ENCODE measurements at places on chromosomes 3 and 15.

DNA sequence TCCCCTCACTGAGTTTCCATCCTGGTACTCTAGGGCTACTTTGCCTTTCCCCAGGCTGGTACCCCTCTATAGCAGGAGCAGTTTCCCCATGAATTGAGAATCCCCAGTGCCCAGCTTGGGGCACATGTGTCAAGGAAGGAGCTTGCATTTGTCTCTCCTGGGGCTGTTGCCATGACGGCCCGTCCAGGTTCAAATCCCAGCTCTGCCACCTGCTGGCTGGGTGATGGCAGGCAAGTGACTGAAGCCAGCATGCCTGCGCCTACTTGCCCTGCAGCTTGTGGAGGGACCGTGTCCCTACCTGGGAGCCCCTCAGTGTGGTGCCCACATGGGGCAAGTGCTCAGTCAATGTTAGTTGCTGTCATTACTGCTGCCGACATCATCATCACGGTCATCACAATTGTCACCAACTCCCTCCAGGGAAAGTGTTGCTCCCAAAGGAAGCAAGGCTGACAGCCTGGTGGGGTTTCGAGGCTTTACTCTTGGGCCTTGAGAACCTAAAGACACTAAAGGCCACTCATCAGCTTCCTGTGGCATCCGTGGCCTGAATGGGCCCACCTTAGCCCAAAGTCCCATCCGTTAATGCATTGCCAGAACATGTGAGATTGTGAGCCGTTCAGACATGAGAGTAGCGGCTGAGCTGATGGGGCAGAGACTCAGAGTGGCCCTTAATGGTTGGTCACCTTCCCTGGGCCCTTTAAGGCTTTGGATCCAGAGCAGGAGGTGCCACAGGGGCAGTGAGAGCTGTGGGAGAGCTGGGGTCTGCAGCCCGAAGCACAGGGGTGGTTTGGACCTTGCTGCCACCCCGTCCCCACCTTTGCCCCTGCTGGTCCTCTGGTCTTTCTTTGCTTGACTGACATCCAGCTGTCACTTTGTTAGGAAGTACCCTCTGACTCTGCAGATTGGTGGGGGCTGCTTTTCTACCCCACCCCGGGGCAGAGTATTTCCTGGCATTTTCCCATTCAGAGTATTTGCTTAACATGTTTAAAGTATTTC is 144.4 kb downstream of the DNAJB8 start:
- peak; percentile 60 for DNase-seq

DNA sequence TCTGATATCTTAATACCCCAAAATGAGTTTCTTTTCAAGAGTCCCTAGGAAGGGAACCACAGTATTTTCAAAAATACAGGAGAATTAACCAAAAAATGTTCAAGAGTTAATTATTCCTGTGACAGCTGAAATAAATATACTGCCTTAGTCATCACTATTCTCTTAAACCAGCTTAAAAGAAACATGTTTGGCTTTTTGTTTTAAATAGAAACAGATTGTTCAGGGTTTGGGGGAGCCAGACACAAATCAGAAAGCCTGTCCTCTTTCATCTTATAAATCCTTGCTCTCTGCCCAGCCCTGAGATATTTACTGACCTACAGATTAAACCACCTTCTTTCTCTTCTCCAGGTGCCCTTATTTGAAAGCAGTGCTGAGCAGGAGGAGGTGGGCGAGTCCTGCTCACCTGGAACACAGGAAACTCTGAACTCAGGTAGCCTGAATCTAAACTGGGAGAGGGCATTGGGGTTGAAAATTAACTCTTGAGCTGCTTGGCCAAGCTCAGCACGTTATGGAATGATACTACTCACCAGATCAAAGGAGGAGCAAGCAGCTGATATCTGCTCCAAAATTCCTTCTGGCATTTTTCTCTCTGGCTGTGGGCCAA is 84.1 kb upstream of the SPRED1 start:
- DNase-seq = no peak

DNA sequence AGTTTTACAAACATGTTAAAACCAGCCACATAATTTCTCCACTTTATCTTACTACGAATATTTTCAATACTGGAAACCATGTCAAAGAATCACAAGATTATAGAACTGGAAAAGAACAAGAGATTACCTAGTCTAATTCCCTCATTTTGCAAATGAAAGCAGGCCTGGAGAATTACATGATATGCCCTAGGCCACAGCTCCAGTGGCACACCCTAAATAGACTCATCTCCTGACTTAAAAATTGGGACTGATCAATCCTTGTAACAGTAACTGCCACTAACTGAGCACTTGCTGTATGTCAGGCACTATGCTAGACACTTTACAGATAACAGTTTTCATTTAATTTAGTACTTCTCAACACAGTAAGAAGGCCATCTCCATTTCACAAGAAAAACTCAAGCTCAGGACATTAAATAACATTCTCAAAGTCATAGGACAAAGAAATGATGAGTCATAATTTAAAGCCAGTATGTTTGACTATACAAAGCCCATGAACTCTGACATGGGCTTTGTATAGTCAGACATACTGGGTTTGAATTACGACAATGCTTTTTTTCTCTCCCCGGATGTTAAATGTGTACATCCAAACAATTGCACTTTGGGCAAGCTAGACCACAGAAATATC is 9.4 kb downstream of the IGSF11 start:
- DNase-seq = no peak

- no peak for DNase-seq
Measured at GRCh38 chr3:71168121-71168721, 415.3 kb downstream of the FOXP1 start.

GRCh38 chr15:89494941-89495637 is 1.3 kb downstream of the RHCG start:
- peak; percentile 26 for DNase-seq

DNA sequence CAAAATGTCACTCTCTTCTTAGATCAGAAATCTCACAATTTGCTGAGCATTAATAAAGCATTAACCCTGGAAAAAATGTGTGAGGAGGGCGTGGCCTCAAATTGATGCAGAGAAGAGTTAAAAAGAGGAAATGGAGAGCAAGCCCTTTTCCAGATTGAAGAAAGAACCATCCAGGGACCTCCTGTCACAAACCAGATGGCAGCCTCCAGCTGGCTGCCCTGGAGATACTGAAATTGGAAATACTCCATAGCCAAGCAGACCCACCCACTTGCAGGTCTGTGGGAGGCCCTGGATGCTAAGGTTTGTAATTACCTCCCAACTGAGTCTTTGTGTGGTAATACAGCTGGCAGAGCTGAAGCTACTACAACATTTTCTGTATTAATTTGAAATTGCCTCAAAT is 214.9 kb downstream of the IL20RB start:
- DNase-seq = no peak
